ENCODE measurements at places on chromosomes 6 and 20. TPM values are rescaled to one million over a fixed set of nuclear protein-coding genes. Genes with fewer than 3 reads are reported as not detected.

DNA sequence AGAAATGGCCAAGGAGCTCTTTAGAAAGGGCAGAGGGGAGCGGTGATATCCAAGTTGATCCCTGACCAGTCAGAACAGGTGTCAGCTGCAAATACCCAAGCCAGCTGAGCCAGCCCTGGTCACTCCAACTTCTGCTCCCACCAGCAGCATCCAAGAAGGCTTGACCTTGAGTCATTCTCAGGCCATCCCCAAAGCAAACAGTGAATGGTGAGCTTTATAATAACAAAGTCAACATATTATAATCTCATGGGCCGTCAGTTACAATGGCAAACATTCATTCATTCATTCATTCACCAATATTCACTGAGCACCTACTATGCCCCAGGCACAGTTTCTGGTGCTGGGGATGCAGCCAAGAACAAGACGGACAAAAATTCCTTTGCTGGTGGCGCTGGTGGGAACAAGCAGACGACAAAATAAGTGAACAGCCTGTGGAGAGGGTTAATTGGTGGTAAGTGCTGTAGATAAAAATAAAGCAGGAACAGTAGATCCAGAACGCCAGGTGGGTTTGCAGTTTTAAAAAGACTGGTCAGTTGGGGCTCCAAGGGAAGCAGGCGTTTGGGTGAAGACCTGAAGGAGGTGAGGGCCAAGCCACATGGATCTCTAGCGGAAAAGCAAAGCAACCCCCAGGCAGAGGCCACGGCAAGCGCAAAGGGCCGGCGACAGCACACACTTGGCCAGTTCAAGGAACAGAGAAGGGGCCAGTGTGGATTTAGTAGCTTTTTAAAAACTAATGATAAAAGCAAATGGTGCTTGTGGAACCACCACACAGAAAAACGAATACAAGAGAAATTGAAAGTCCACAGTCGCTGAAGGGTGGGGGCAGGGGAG lies 131.8 kb upstream of the PTPN1 start:
- ATAC-seq, result no peak

- no peak for ATAC-seq
These were observed 378.9 kb upstream of the CITED2 start for GRCh38 chr6:139753198-139753861.

DNA sequence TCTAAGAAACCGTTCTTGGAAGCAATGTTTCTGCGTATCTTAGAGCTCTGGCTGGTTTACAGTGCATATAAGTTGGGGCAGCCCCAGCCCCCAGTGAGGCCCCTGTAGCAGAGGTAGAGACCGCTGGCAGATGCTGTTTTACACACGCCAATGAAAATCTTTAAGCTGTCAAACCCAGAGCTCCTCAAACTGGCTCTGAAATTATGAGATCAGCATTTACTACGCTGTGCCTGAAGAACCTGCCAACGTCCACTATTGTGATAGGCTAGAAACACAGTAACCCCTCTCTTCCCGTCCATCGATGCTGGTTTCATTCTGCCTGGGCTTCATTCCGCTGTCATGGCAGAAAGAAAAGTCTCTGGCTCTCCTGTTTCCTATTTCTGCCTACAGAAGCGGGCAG lies 160.6 kb downstream of the SMOC2 start:
- ATAC-seq, result peak; percentile 67

DNA sequence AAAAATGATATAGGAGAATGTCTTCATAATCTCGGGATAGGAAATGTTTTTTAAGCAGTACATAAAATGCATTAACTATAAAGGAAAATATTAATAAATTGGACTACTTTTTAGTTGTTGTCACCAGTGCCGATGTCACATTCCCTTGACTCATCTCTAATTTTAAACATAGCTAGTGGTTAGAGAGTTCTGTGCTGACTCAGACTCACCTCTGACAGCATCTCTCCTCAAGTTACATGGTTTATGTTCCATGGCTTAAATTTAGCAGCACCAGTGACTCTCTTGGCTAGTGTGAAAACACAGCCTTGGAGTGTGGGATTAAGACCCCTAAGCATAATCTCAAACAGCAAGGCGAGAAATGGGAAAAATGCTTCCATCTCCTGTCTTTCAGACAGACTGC lies 311.8 kb upstream of the MMS22L start:
- peak; percentile 84 for ATAC-seq

- no peak for ATAC-seq
These were observed 37.9 kb upstream of the RNF24 start for GRCh38 chr20:4053071-4053919.

GRCh38 chr6:109306733-109307132 lies 75.5 kb downstream of the CD164 start:
- ATAC-seq, result no peak

GRCh38 chr20:42836339-42836738 lies 353.4 kb downstream of the PTPRT start:
- ATAC-seq, result no peak

GRCh38 chr20:60877071-60877857 lies 374.8 kb upstream of the CDH4 start:
- peak; percentile 63 for ATAC-seq

DNA sequence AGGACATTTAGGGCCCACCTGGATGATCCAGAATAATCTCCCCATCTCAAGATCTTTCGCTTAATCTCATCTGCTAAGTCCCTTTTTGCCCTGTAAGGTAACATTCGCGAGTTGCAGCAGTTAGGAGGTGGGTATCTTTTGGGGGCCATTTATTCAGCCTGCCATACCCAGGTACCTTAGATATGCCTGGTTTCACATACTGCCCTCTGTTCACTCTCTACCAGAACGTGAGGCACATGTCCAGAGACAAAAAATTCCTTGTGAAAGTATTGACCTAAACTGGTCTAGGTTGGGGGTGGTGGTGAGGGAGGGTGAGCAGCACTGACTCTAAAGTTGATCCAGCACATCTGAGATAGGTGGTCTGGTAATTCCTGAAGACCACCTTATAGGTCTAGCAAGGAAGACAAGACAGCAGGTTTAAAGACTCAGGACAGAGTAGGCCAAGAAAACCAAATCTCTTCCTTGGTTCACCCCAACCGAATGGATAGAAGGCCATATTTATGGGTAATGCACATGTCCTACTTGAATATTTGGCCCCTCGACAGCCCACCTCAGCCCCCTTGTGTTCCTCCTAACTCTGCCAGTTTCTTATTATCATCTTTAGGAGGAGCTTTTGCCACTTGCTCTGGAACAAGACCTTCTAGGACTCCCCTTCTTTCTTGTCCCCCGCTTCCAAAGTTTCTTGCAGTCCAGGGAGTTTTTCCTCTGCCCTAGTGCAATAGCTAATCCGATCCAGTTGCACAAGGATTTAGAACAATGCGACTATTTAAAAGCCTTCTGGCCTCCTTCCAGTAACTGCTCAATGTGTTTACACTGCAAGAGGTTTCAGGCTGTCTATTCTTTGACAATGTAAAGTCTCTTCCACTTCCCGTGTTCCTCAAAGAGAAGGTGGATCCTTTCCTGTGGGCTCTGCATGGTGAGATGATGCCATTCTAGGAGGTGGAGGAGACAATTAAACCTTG lies 213.0 kb upstream of the LAMP5 start:
- ATAC-seq, result no peak

DNA sequence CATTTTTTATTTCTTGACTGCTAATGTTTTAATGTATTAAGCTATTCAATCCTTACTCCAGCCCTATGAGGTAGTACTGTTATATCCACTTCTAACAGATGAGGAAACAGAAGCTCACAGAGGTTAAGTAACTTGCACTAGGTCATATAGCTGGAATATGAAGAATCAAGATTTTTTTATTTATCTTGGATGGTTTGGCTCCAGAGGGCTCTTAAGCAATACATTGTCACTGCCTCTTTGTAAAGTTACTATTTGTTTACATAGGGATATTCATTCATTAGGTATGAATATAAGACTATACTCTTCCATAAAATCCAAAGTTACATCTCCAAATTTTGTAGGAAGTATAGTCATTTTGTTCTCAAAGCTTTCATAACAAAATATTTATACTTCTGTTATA lies 113.8 kb downstream of the LAMP5 start:
- ATAC-seq, result no peak

Gene KIF13A
- total RNA-seq, result 23.4 TPM

Gene TSPO2
- not detected for total RNA-seq

Gene TCF21
- total RNA-seq, result 0.38 TPM

Gene TAGAP
- total RNA-seq, result 0.50 TPM

Gene VSX1
- 0.52 TPM for total RNA-seq

Gene BIRC7
- total RNA-seq, result 0.30 TPM

Gene TFAP2A
- total RNA-seq, result 4.4 TPM

Gene OOEP
- not detected for total RNA-seq
